ENCODE measurements at places on chromosomes 1 and 21.

DNA sequence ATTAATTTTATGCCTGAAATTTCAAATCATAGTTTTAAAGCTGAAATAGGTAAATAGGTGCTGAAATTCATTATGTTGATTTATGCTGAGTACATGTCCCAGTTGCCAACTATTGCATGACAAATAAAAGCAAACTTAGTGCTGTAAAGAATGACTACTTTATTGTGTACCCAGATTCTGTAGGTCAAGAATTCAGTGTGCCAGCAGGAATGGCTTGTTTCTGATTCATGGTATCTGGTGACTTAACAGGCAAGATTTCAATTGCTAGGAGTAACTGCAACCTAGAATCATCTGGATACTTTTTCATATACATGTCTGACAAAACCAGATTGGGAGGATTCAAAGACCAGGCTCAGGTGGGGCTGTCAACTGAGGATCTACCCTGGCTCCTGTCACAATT, 678.4 kb upstream of the ADAMTS5 start:
- DNase-seq = no peak

DNA sequence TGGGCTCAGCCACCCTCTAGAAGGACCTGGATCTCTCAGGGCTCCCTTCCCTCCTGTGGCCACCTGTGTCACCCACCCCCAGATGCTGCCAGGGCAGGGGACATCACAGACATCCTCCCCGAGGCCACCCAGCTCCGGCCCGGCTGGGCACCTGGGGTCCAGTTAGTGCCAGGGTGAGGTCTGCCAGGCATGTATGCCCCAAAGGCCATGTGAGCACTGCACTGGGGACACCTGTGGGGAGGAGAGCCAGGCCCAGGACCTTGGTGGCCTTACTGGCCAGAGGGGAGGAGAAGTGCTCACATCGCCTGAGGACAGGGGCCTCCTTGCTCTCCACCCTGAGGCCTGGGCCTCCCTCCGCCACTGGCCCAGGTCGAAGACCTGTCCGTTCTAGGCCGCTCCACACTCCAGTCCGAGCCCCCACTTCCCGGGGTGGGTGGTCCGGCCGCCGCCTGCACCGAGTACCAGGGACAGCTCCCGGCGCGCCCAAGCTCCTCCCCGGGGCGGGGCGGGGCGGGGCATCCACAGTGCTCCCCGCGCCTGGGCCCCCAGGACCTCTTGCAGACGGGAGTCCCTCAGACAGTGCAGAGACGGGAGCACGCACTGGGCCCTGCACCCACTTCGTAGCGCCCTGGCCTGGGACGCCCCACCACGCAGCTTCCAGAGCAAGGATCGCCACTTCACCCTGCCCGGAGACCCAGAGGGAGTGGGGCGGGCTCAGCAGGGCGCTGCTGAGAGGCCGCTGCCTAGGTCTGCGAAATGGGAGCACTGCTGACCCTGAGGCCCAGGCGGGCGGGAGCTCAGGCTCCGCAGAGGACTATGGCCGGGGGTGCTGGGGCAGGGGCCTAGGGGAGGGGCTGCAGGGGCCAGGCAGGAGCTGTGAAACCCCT, 34.3 kb upstream of the CCDC27 start:
- DNase-seq = peak; percentile 77

GRCh38 chr21:25179116-25179515, 428.2 kb downstream of the MRPL39 start:
- DNase-seq = no peak

- DNase-seq = no peak
Observed at GRCh38 chr1:156931974-156932710, 11.7 kb downstream of the LRRC71 start.

DNA sequence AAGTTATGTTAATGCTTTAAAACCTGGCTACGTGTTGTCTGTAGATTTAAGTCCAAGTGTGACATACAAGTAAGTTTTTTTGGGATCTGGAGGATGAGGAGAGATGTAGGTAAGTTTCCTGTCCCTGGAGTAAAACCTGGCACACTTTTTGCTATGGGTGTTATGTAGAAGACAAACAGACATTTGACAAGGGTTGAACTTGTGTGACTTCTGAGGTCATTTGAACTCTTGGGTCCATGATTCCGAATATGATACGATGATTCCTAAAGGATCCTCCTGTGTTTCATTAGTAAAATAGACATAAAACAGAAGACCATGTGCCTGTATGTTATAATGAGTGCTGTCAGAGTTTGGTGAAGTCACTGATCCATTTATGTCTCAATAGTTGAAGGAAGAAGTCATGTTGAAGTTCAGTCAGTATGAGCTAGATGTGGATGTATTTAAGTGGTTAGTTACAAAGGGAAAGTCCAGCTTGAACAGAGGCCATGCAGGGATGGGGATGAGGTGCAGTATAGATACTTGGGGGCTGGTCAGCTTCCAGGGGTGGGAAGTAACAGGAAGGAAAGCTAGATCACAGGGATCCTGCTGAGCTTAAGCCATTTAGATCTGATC, 44.3 kb downstream of the ARID1A start:
- no peak for DNase-seq

DNA sequence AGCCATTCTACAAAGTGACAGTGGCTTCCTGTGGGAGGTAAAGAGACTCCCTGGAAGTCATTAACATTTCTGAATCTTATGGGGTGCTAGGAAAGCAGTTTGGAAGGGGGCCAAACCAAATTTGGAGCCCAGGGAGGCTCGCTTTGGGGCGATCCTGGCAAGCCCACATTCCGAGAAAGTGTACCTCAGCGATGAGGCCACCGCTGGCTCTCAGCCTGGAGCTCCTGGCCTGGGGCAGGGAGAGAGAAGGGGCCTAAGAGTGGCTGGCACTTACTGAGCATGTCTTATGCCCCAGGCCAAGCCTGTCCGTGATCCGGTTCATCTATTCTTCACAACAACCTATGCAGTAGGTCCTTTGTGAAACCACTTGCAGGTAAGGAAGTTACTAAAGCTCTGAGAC, 98.8 kb downstream of the CCDC185 start:
- no peak for DNase-seq

- DNase-seq = no peak
Observed at GRCh38 chr1:167728818-167729410, 7.1 kb downstream of the MPZL1 start.

DNA sequence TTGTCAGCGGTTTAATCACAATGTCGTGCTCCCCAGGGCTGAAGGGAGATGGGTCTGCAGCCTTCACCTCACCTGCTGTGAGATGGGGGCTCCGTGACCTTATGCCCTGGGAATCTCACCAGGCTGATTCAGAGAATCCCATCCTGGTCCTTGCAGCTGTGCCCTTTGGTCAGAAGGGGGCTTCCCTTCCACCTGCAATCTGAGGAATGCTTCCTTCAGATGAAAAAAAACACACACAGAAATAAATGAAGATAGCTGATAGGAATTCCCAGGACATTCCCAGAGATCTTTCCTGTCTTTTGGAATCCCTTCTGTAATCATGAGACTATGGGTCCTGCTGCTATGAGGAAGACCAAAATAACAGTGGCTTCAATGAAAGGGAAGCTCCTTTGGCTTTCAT, 127.0 kb upstream of the VAMP3 start:
- DNase-seq = no peak

GRCh38 chr1:57115030-57115614, 149.3 kb upstream of the C8B start:
- DNase-seq = no peak

- no peak for DNase-seq
Observed at GRCh38 chr21:28636752-28637691, 355.7 kb downstream of the LTN1 start.

DNA sequence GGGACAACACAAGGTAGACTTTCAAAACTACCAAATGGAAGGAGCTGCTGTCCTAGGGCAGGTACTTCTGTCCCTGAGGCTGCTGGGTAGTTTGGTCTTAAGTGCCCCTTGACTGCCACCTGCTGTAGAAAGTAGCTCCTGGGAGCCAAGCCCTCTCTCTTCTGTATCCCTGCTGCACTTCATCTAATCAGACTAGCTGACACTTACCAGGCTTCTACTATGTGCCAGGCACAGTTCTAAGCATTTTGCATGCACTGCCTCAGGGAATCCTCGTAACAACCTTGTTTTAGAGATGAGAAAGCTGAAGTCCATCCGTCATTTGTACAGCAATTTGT, 15.9 kb upstream of the SRSF4 start:
- DNase-seq = no peak

DNA sequence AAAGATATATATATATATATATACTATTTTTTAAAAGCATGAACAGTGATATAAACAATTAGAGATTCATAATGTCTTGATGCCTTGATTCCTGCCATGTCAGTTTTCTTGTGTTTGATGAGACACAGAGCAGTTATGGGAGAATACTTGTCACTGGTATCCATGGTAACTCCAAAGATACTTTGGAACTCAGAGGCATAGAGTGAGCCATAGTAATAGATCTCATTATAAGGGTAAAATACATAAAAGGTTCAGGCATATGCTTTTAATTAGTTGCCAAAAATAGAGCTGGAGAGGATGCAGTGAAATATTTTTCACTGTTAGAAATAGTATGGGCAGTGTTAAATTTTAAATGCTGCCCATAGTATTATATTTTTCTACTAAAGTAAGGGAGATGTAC, 134.1 kb downstream of the SYT14 start:
- no peak for DNase-seq

DNA sequence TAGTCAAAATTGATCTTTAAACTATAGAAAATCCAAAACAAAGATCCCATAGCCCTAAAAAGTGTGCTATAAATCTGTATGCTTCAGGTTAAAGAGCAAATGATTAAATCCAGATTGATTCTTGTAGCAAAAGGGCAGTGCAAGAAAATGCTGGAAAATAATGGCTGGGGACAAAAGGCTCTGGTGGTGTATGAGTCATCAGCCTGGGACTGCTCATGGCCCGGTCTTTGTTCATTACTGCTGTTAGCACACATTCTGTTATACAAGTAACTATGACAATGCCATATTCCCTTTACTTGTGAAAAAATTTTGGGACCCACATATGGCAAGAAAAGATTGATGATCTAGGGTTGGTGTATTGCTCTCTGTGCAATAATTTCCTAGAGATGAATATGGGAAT, 89.1 kb downstream of the RWDD3 start:
- DNase-seq = no peak

GRCh38 chr1:62978741-62979140, 194.8 kb downstream of the ATG4C start:
- DNase-seq = no peak

DNA sequence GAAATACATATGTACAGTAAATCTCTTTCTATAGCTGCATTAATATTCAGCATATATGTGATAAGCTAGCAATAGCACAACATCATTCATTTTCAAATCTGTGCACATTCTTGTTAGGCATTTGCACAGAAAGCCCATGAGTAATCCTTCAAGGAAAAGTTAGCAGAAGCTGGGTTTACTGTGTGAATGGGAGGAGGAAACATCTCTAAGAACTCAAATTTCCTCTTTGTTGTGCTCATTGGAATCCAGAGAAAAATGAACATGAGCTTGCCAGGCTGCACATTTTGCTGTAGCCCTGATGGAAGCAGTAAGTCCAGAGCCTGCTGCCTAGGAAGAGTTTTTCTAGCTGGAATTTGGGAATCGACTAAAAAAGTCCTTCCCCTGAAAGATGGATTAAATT, 214.2 kb upstream of the FOXD3 start:
- no peak for DNase-seq

- DNase-seq = no peak
Observed at GRCh38 chr1:32869923-32870614, 643 bp downstream of the FNDC5 start.

- DNase-seq = no peak
Observed at GRCh38 chr1:36320767-36321118, 2.7 kb downstream of the EVA1B start.

DNA sequence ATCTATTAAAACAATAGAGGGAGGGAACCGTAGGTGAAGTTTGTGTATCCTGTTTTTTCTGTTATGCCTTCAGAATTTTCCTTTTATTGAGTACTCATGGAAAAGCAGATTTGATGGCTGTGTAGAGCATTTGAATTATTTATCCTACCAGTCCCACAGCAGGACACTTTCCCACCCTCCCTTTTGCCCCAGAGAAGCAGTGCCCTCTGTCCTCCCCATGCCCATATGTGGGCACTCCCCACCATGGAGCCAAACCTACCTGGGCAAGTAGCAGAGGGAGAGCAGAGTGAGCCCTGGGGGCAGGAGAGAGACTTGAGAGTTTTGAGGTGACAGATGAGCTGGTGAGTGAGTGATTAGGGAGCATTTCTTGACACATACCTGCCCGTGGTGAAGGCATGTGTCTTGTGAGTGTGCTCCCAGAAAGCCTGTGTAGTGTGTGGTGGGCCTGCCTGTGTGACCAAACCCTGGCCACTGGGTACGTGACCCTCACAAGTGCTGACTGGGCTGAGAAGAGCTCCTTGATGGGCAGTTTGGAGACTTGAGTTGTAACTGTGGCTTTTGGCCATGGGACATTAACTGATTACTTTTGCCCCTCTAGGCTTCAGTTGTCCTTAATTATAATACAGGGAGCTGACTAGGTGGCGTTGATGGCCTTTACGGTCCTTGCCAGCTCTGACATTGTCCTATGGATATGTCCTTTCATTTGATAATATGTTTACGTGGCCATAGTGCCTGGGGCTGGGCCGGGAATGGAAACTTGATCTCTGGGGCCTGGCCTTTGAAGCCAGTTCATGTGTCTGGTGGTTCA, 3.6 kb downstream of the PSEN2 start:
- DNase-seq = no peak

GRCh38 chr21:16418226-16418625, 688.4 kb downstream of the USP25 start:
- no peak for DNase-seq

- DNase-seq = peak; percentile 64
Observed at GRCh38 chr1:223621312-223621734, 44.2 kb downstream of the CAPN8 start.

DNA sequence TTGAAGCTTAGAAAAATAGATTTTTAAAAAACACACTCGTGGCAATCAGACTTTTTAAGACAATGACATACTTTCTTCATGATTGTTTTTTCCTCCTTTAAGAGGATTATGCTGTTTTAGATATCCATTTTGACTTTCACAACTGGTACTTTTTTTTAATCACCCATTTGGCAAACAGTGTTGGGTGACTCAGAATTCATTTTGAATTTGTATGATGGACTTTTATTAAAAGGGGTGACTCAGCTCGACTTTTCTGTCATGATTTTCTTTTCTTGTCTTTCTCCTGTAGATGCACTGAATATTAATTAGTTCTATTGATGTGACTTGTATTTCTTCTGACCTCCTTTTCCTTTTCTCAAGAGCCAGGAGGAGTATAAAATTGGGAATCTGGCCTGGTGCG, 44.7 kb downstream of the FMN2 start:
- no peak for DNase-seq

DNA sequence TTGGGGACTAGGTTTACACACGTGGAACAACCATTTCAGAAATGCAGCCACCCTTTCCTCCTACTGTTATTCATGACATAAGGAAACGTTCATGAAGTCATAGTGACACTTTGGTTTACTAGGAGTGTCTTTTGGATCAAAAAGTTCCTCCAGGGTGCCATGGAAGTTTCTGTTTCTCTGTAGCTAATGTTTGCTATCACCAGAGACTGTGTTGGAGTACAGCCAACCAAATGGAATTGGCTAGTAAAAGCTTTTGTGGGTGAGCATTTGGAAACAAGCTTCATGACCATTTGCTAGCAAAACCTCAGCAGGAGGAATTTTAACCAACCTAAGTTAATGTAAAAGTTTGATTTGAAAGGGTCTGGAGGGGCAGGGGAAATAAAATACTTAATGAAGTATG, 43.9 kb upstream of the ADGRL2 start:
- no peak for DNase-seq
